WTC11 (cell line): ENCODE measurements at places on chromosomes 7 and 10. TPM values are rescaled to one million over a fixed set of nuclear protein-coding genes. Genes with fewer than 3 reads are reported as not detected.

Gene HMX3
- 0.23 TPM in 1 of 3 replicates, not detected in the others for total RNA-seq

Gene TLL2
- total RNA-seq: 9.1 to 9.2 TPM (median 9.1 TPM) in 3 replicates

Gene UCN3
- total RNA-seq: not detected in 3 replicates

Gene HABP2
- 0.09 to 0.18 TPM (median 0.09 TPM) in 3 replicates for total RNA-seq

Gene ANKRD7
- total RNA-seq: 1.7 to 3.5 TPM (median 1.9 TPM) in 3 replicates

Gene NKX6-2
- total RNA-seq: 0.11 to 0.21 TPM (median 0.15 TPM) in 3 replicates

Gene SH2D4B
- 0.04 to 0.09 TPM in 2 of 3 replicates, not detected in the other for total RNA-seq

Gene DCLRE1C
- total RNA-seq: 4.3 to 8.5 TPM (median 4.6 TPM) in 3 replicates

Gene RARRES2
- total RNA-seq: 193 to 230 TPM (median 197 TPM) in 3 replicates

Gene HIF1AN
- 49.9 to 58.3 TPM (median 53.9 TPM) in 3 replicates for total RNA-seq

Gene ARHGEF5
- 80.1 to 115 TPM (median 104 TPM) in 3 replicates for total RNA-seq

Gene IDI2
- not detected in 3 replicates for total RNA-seq

Gene OR2A42
- 0.20 to 0.37 TPM (median 0.27 TPM) in 3 replicates for total RNA-seq

Gene NXPH1
- 0.14 to 0.59 TPM (median 0.27 TPM) in 3 replicates for total RNA-seq

Gene EVX1
- not detected in 3 replicates for total RNA-seq

Gene RADIL
- total RNA-seq: 8.6 to 12.1 TPM (median 11.1 TPM) in 3 replicates

Gene GRID2IP
- total RNA-seq: 3.0 to 4.8 TPM (median 4.6 TPM) in 3 replicates

Gene KIF11
- 46.0 to 55.7 TPM (median 47.5 TPM) in 3 replicates for total RNA-seq

Gene NEUROD6
- not detected in 3 replicates for total RNA-seq

Gene H2BK1
- 0.87 TPM in 1 of 3 replicates, not detected in the others for total RNA-seq

Gene FOXI2
- 1.2 to 1.7 TPM (median 1.4 TPM) in 3 replicates for total RNA-seq

Gene CDHR1
- total RNA-seq: 5.0 to 7.2 TPM (median 6.4 TPM) in 3 replicates

Gene SPAM1
- not detected in 3 replicates for total RNA-seq

Gene NT5C3A
- 15.0 to 18.6 TPM (median 15.9 TPM) in 3 replicates for total RNA-seq

Gene TAS2R41
- total RNA-seq: 0.31 to 0.44 TPM in 2 of 3 replicates, not detected in the other

Gene TSPAN12
- total RNA-seq: 16.5 to 17.3 TPM (median 16.8 TPM) in 3 replicates

Gene CABCOCO1
- not detected in 3 replicates for total RNA-seq

Gene ZNF503
- total RNA-seq: 0.25 to 0.39 TPM (median 0.34 TPM) in 3 replicates

Gene FAM221A
- total RNA-seq: 22.6 to 24.9 TPM (median 23.3 TPM) in 3 replicates

Gene TRIP6
- total RNA-seq: 128 to 140 TPM (median 130 TPM) in 3 replicates

Gene DKK1
- 0.78 to 1.1 TPM (median 1.0 TPM) in 3 replicates for total RNA-seq

Gene SPDYE3
- total RNA-seq: not detected in 3 replicates

Gene TFR2
- 5.7 to 7.1 TPM (median 5.8 TPM) in 3 replicates for total RNA-seq

Gene SPDYE8
- not detected in 3 replicates for total RNA-seq

Gene EPO
- 0.63 to 0.76 TPM (median 0.66 TPM) in 3 replicates for total RNA-seq

Gene SORBS1
- total RNA-seq: 33.8 to 39.9 TPM (median 34.3 TPM) in 3 replicates

Gene OR2A7
- total RNA-seq: 6.3 to 9.9 TPM (median 9.4 TPM) in 3 replicates

Gene NANOS1
- total RNA-seq: 2.9 to 4.3 TPM (median 2.9 TPM) in 3 replicates

Gene SNCG
- 8.4 to 14.3 TPM (median 12.0 TPM) in 3 replicates for total RNA-seq

Gene DLG5
- 58.1 to 65.5 TPM (median 59.1 TPM) in 3 replicates for total RNA-seq

Gene SPDYE6
- total RNA-seq: not detected in 3 replicates

Gene TEX36
- not detected in 3 replicates for total RNA-seq

Gene PKD2L1
- 0.09 TPM in 1 of 3 replicates, not detected in the others for total RNA-seq

Gene CHST3
- 5.6 to 7.0 TPM (median 5.9 TPM) in 3 replicates for total RNA-seq

Gene CEP55
- 15.7 to 17.3 TPM (median 15.8 TPM) in 3 replicates for total RNA-seq

Gene JCAD
- total RNA-seq: 1.7 to 2.2 TPM (median 1.8 TPM) in 3 replicates

Gene TEX47
- total RNA-seq: not detected in 3 replicates
